T1000 (cell line): ENCODE measurements at places on chromosomes 5 and 9.

DNA sequence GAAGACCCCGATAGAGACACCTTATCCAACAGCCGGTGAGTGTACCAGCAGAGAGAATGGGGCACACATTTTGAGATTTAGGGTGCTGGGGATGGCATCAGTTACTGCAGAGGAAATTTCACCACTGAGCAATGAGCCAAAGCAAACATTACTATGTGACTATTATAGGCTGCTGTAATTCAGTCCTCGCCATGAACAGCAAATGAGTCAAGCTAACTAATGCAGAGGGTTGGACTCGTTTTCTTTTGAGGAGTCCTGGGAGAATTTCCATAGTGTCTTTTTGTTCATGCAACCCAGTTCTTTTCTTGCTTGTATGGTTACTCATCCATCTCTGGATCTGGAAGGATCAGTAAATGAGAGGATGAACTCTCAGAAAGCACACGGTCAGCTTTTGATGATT lies 323.8 kb downstream of the PSAT1 start:
- peak; percentile 38 for DNase-seq

GRCh38 chr5:63959177-63959982 lies 2.9 kb downstream of the HTR1A start:
- no peak for DNase-seq

DNA sequence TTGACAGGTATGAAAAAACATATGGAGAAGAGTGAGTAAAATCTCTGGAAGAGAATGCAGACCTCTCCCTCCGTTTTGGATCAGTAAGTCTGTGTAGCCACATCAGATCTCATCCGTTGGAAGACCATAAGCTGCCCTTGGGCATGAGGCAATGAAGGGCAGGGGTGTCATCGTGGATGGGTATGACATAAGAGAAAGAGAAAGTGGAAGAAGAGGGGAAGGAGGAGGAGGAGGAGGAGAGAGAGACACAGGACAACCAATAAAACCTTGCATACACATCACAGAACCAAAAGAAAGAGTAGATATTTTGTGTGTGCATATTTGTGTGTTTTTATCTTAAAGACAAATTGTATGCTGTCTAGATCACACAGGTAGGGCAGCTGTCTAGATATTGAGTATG lies 50.7 kb downstream of the PRRC1 start:
- no peak for DNase-seq

- no peak for DNase-seq
These were observed 449.5 kb downstream of the AGTPBP1 start for GRCh38 chr9:85292261-85292660.

- DNase-seq = no peak
These were observed 8.6 kb downstream of the DMRTA1 start for GRCh38 chr9:22455181-22455580.

- DNase-seq = no peak
These were observed 16.0 kb downstream of the SLC22A5 start for GRCh38 chr5:132385326-132386105.

- no peak for DNase-seq
These were observed 18.9 kb downstream of the CLPTM1L start for GRCh38 chr5:1325870-1326531.

DNA sequence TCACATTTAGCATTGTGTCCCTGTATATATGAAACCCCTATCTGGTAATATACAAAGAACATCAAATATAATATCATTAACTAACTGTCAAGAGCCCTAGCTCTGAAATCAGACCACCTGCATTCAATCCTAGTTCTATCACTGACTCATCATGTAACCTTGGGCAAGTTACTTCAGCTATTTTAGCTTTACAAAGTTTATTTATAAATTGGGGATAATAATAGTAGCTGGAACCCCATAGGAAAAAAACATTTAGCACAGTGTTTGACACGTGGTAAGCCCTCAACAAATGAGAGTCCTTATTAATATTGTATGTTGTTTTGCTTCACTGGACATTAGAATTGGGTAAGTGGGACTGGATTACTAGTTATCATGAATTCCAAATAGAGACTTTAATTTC lies 157.5 kb downstream of the EBF1 start:
- no peak for DNase-seq
